ENCODE measurements at places on chromosomes 13 and 19.

DNA sequence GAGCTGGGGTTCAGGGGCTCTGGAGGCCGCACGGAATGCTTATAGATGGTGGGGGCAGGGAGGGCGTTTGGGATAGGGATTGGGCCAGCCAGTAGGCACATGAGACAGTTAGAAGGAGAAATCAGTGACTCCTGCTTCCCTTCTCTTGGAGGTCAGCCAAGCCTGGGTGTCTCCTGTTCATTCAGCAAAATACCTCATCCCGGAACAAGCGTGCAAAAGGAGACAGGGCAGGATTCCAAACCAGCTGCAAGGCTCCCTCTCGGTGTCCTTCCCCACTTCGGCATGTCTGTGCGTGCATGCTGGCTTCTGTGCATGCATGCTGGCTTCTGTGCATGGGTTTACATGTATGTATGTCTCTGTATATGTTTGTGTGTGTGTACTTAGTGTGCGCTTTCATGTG lies 37.3 kb upstream of the PEPD start:
- DNase-seq, result no peak

GRCh38 chr13:45896285-45896684 lies 44.7 kb upstream of the SIAH3 start:
- no peak for DNase-seq

DNA sequence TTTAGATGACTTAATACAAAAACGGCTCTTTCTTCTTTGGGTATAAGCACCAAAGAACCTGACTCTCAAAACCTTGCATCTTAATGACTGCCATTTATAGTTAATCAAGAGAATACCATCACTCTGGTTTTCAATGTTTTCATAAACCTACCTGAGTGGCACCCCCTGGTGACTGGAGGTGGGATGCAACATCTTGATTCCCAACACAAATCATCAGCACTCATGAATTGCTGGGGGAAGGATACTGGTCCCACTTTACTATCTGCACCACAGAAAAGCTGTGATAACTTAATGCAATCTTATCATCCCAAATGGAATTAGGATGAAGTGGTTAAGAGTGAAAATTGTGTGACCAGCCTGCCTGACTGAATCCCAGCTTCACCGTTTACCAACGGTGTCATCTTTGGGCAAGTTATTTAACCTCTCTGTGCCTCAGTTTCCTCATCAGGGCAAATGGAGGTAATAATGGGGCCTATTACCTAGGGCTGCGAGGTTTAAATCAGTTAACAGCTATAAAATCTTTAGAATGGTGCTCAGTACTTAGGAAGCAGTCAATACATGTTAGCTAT lies 366.4 kb downstream of the KLF12 start:
- no peak for DNase-seq

DNA sequence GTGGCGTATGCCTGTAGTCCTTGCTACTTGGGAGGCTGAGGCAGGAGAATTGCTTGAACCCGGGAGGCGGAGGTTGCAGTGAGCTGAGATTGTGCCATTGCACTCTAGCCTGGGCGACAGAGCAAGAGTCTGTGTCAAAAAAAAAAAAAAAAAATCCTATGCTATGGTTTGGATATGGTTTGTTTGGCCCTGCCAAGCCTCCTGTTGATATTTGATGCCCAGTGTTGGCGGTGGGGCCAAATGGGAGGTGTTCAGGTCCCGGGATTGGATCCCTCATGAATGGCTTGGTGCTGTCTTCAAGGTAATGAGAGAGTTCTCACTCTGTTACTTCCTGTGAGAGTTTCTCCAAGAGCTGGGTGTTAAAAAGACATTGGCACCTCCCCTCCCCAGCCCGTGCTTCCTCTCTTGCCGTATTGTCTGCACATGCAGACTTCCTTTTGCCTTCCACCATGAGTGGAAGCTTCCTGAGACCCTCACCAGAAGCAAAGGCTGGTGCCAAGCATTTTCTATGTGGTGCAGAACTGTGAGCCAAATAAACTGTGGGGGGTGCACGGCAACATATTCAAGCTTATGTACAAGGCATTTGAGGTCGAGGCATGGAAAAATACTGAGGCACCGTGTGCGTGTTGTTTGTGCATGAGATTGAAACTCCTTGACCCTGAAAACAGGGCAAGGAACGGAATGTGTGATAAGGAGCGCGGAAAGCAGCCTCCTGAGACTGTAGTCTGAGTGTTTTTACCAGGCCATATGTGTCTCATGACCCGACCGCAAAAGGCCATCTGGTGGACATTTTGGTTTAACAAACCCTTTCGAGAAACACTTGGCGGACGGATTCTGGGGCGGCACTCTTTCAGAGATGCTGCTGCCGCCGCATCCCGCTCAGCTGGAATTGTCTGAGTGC lies 7.3 kb downstream of the SIGLEC9 start:
- DNase-seq, result no peak

DNA sequence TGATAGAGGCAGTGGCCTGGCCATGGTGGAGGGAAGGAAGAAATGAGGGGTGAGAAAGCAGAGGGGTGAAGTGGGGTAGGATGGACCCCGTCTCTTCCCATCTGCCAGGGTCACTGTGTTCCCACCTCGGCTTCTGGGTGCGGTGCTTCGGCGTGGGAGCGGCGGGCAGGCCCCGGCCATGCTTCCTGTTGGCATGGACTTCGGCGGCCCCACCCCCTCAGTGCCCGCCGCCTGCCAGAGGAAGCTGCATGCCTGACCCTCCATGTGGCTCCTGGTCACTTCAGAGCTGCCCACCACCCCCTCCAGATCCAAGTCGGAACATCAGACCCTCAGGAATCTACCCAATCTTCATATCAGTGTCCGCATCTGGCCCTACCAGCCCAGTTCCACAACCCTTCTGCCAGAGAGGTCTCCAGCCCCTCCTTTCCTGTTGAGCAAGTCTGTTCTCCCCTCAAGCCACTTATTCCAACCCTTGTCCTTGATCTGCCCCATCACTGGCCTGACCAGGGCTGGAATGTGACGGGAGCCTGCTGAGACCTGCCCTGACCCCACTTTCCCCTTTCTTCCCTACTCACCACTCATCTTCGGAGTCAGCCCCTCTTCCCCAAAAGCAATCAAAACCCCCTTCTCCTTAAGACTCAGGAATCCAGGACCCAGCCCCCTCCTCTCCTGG lies 1.5 kb downstream of the KCNN4 start:
- DNase-seq, result no peak
